ENCODE measurements at places on chromosomes 7 and 10.

- no peak for DNase-seq
Observed at GRCh38 chr7:24882989-24883621, 96.9 kb downstream of the OSBPL3 start.

DNA sequence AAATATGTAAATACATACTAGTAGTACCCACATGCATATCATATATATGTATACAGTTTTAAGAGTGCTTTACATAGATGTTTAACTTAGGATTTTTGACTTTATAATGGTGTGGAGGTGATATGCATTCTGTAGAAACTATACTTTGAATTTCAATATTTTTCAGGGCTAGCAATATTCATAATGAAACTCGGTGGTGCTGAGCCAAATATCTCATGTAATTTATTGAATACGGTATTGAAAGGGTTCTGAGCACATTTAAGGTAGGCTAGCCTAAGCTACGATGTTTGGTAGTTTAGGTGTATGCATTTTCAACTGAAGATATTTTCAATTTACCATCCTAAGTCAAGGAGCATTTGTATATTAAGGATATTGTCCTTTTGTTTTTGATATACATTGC, 36.0 kb downstream of the ZNRF2 start:
- no peak for DNase-seq

DNA sequence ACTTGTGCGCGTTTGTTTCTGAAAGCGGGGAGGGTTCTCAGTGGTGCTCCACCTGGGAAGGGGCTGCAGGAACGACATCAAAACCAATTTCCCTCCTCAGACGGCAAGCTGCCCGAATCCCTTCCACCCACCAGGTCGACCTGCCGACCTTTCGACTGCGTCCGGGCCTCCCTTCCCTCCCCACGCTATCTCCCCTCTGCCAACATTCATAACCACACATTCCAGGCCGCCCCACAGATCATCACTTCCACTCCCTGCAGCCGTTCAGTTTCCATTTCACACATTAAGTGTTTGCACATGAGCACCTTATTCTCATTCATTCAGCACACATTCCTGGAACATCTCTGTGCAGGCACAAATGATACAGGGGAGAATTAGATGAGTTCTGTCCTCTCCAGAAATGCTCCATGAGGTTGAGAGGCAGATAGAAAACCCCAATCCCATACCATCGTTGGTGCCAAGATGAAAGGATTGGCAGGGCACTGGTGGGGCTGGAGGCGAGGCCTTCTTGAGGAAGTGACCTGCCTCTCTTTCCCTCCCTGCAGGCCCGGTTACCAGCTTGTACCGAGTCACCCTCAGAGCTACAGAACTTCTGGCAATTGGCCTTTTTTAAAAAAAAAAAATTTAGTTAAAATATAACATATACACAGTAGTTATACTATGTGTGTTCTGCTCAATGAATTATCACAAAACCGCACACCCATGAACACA, 70.0 kb downstream of the MINDY4 start:
- no peak for DNase-seq

DNA sequence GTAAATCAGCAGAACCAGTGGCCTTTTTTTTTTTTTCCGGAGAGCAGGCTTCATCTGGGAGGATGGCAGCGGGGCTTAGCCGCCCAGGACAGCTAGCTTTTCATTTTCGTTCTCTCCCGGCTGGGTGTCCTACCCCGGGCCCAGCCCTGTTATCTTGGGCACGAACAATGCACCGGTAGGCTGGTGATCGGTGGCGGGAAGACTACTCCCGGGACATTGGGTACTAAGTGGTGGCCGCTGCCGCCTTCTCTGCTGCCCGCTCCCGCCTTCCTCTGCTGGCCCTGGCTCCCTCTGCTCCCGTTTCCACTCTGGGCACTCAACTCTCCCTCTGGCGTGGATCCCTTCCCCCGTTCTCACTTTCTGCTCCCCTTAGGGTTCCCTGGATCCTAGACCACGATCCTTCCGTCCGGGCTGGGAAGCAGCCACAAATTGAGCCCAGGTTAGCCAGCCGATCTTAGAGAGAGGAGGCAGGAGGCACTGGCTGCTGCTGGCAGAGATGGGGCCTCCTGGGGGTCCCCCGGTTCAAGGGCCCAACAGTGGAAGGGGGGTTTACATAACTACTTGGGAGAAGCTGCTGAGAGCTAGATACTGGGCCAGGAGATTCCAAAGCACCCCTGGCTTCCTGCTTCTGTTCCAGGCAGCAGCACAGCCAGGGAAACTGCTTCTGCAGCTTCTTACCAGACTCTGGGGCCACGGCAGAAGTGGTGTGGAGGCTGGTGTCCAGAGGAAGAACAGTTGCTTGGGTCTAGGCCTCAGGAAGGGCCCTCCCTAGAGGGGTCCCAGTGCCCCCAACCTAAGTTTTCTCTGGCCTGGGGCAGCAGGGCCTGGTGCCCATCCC, 1.8 kb downstream of the TLX1 start:
- no peak for DNase-seq

DNA sequence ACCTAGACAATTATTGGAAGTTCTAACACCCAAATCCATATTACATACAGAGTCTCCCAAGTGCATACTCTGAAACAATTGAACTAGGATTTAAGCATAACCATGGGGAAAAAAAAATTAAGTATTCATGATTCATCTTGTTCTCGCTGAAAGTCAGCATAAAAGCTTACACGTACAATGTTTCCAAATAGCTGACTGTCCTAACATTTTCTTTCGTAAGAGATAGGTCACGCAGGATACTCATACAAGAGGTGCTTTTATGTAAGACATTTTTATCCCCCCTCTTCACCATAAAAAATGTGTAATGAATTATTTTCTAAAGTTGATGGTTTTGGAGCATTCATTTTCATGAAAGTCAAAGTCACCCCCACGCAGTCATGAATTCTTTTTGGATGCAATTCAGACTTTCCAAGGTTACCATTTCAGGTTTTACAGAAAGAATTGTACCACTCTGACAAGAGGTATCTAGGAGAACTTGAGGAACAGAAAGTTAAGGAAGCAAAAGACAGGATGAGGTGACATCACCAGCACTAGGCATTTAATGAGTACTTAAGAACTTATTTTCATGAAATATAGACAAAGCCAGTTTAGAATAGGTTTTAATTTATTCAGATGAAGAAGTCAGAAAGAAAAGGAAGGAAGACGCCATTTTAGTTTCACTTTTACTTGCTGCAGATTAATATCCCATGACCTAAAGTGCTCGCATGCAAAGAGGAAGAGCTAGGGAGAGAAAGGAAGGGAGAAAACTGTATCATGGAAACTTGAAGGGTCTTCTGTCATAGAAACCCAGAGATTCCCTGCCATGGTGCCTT, 55.8 kb downstream of the TMEM26 start:
- DNase-seq: no peak

DNA sequence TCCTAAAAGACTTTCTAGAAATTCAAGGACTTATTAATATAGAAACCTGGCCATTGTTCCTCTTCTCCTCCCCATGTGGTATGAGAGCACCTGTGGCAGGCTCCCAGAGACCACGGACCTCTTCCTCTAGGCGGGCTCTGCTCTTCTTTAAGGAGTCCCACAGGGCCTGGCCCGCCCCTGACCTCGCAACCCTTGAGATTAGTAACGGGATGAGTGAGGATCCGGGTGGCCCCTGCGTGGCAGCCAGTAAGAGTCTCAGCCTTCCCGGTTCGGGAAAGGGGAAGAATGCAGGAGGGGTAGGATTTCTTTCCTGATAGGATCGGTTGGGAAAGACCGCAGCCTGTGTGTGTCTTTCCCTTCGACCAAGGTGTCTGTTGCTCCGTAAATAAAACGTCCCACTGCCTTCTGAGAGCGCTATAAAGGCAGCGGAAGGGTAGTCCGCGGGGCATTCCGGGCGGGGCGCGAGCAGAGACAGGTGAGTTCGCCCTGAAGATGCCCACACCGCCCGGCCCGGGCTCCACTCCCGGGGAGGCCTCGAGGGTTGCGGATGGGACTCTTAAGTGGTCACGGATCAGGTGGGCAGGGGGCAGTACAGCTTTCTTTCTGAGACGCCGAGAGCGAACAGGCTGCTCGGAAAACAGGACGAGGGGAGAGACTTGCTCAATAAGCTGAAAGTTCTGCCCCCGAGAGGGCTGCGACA, at the start of gene SLC26A4:
SLC26A4 (plus strand) TSS at position 448 of the 700 bp plus-strand sequence. CDS start 814 bp downstream, outside the sequence.
- no peak for DNase-seq

DNA sequence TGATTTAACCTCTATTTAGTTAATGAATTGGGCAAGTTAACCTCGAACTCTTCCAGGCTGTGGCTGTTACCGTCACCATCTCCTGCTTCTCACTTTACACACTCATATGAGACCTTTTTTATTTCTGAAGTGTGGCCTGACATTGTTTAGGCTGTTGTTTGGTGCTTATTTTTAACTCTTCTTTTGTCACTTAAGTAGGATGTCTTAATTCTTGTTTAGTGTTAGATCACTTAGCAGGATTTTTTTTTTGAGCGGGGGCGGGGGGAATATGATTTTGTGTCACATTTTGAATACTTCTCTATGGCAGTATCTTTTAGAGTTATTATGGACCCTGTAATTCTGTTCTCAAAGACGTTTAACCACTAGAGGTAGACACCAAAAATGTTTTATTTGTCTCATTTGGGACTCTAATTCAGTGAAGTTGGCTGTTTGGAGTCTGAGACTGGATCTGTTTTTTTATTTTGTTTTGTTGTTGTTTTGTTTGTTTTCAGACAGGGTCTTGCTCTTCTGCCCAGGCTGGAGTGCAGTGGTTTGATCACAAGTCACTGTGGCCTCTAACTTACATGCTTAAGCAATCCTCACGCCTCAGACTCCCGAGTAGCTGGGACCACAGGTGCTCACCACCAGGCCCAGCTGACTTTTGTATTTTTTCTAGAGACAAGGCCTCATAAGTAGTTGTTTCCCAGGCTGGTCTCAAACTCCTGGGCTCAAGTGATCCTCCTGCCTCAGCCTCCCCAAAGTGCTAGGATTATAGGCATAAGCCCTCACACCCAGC, 73.5 kb downstream of the CUX1 start:
- DNase-seq: no peak

GRCh38 chr10:79163666-79163975, 94.9 kb downstream of the ZMIZ1 start:
- no peak for DNase-seq

DNA sequence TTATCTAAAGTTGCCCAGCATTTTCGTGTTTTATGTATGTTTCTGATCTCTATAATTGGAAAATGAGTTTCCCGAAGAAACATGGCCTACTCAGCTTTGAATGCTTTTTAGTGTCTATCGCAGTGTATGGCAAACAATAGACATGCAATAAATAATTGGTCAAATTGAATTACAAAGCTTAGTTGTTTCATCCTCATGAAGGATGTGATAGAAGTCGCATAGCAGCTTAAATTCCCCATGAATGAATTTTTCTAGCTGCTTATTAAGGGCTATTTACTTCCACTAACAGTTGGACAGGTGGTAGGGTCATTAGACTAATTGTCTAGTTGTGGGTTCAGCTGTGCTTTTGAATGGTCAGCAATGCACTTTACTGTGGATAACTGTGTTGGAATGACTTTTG, 467.3 kb upstream of the MBL2 start:
- no peak for DNase-seq

DNA sequence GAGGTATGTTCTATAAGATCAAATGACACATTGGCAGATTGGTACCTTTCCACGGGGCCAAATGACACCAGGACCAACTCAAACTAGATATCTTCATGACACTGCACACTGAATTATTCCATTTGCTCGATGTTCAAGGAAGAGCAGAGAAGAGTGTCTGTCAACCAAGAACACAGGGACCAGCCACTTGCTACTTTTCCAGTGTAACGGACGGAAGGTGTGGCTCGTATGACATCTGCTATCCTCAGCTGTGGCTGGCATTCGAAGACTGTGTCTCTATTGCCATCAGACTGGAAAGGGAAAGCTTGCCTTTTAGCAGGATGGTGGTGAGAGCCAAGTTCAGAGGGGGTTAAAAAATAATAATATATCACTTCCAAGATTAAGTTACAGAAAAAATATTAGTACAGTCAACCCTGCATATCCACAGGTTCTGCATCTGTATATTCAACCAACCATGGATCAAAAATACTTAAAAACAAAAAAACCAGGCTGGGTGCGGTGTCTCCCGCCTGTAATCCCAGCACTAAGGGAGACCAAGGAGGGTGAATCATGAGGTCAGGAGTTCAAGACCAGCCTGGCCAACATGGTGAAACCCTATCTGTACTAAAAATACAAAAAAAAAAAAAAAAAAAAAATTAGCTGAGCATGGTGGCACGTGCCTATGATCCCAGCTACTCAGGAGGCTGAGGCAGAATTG, 237.1 kb downstream of the PRPF18 start:
- DNase-seq: no peak

DNA sequence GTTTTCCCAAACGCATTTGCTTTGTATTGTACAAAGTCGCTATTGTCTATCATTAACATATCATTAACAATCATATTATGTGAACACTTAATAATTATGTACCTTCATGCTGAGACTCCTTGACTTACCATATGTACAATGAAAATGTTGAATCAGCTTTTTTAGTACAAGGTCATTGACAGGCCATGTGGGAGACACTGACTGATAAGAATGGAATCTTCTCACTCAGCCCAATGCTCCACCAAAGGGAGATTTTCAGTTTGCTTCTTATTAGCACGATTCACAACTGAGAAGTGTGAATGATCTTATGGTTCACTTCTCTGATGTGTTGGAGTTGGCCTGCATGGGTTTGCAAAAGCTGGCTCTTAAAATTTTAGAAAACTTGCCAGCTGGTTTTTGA, 253.5 kb upstream of the TEX47 start:
- no peak for DNase-seq

- DNase-seq: no peak
Observed at GRCh38 chr7:6106140-6106904, 75.1 kb downstream of the ANKRD61 start.

DNA sequence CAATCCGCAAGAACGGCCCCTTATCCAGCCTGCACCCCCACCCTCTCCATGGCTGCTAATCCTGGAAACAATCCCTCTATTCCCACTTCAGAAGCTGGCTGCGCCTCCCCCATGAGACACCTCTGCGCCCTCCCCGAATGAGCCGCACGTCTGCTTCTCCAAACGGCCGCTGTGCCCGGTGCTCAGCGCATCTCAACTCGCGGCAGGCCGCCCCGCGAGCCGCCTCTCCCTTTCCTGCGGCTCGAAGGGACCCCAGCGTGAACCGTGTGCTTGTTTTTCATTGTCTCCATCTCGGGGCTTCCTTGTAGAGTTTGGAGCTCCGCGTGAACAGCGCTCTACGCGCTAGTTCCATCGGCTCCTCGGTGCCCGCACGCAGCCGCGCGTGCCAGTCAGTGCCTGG, 20.8 kb upstream of the FXYD4 start:
- DNase-seq: no peak

- DNase-seq: no peak
Observed at GRCh38 chr10:31520986-31521831, 202.2 kb downstream of the ZEB1 start.

DNA sequence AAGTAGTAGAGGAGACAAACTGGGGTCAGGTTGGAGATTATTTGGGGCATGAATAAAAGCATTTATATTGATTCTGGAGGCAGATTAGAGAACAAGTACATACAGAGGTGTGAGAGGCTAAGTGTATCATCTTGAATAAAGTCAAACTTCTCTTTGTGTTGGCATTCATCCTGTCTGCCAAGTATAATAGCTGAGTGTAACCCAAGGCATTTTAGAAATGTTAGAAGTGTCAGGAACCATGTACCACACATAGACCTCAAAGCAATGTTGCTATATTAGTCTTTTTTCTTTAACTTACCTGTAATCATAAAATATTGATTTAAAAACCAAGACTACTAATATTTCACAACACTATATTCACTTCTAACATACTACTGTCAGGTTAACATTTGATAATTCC, 56.2 kb upstream of the LRRTM3 start:
- no peak for DNase-seq

GRCh38 chr10:57168611-57169240, 807.7 kb upstream of the ZWINT start:
- DNase-seq: no peak

GRCh38 chr7:41000042-41000441, 702.8 kb downstream of the INHBA start:
- DNase-seq: no peak

GRCh38 chr7:4470246-4470645, 211.8 kb upstream of the FOXK1 start:
- no peak for DNase-seq
